Gastroesophageal sphincter (tissue), 4 donors: ENCODE measurements at places on chromosomes 7 and 10. TPM values are rescaled to one million over a fixed set of nuclear protein-coding genes. Genes with fewer than 3 reads are reported as not detected.
A peak's percentile ranks its signal among the peaks of the same experiment; 100 is the strongest.

The CHAT gene
- not detected for total RNA-seq

GRCh38 chr7:45259966-45260646, 102.5 kb downstream of the RAMP3 start:
- peak; percentile 58 for ATAC-seq

The CALHM1 gene
- total RNA-seq, result not detected

GRCh38 chr10:114402871-114403540, 1.3 kb downstream of the AFAP1L2 start:
- no peak for ATAC-seq

DNA sequence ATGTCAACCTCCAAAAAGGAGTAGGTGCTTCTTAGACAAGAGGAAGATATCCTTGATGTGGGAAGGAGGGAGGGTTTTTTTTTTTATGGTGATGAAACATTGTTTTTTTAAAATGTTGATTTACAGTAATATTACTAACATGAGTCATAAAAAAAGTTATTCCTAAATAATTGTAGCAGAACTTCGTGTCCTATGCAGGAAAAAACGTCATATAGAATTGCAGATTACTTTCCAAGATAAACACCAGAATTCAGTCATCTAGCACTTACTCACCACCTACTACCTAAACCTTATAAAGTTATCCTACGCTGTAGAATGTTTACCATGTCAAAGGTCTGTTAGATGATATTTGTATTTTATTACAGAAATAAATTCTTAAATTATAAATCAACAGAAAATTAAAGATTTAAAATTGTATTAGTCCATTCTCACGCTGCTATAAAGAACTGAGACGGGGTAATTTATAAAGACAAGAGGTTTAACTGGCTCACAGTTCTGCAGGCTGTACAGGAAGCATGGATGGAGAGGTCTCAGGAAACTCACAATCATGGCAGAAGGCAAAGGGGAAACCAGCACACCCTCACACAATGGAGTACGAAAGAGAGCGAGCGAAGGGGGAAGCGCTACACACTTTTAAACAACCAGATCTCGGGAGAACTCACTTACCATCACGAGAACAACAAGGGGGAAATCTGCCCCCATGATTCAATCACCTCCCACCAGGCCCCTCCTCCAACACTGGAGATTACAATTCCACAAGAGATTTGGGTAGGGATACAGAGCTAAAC, 105.2 kb upstream of the NEBL start:
- ATAC-seq, result no peak

The ANKRD2 gene
- not detected for total RNA-seq

The SORBS1 gene
- total RNA-seq, result 1,913 TPM

DNA sequence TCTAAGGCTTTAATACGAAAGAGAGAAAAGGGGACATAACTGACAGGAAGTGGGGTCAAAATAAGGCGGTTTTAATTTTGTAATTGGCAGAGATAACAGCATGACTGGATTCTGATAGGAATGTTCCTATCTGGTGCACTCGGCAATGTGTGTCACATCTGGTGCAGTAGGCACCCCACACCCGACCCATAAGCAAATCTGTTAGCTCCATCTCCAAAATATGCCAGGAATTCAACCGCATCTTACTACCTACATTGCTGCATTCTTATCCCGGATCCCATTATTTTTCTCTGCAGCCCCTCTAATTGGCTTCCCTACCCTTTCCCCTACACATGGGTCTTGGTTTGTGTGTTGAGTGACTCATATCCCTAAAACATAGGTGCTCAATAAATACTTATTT, 19.1 kb upstream of the GALNT11 start:
- ATAC-seq, result no peak

The TMEM178B gene
- total RNA-seq, result 0.62 TPM
